ENCODE measurements at places on chromosomes 3 and 15.

DNA sequence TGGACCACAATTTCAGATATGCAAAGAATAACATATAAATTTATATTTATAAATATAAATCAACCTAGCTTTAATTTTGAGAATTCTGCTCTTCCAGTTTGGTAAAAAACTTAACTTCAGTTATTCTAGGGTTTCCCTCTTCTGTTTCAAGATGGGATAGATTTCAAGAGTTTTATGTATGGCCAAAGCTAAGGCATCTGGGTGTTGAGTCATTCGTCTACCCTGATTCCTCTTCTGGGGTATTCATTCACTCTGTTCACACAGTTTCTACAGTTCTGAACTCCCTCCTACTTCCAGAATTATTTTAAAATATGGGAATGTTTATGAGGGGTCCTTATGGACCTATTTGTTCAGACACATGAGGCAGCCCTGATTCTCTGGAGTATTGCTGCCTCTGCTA is 4.2 kb upstream of the FGF7 start:
- DNase-seq = no peak

DNA sequence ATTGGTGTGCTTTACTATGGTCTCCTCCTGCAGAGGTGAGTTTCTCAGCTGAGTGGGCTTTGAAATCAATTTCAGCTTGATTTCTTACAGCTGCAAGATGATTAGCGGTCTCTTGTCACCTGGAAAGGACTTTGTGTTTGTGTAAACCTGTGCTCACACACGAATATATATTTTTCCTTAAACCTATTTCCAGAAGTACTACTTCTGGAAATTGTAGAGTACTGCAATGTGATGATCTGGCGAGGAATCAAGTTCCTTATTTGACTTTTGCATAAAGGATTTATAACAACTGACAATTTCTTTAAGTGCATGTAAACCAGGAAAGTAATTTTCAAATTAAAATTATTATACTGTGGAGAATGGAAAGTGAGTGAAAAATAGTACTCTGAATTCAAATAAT is 2.1 kb downstream of the MCTP2 start:
- no peak for DNase-seq

DNA sequence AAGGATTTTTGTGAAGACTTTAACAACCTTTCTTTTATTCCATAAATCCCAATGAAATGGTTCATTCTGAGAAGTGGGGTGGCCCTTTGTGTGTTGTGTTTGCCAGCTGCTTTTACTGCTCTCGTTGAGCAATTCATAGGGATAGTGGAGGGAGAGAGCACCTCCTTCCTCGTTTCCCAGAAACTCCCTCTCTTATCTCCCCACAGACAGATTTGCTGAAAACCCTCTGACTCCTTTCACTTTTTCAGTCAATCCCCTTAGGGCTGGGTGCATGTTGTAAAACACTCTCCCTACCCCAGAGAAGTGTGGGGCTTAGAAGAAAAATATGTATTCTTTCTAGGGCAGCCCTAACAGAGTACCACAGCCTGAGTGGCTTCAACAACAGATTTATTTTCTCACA is 557.2 kb upstream of the RGMA start:
- no peak for DNase-seq

DNA sequence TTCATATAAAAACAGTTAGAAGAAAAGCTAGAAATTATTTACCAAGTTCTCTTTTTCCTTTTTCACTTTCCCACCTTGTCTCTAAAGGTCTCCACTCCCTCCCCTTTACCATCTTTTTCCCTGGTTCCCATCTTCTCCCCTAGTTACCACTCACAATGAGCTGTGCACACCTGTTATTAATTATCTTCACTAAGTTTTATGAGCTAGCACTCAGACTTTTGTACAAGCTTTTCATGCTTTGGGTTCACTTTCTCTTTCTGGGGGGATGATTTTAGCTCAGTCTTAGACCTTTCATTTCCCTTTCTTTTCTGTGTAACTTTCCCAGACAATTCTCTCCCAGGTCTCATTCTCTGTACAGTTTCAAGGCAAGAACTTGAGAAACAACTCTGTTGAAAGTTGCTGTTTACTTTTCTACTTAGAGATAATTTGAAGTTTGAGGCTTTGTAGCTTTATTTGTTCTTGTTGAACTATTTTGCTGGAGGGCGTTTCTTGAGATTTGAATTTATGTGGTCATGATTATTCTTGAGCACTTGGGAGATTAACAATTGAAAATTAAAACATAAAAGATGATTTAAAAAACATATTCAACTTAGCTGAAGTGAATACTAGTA is 24.0 kb upstream of the AADAC start:
- DNase-seq = no peak

DNA sequence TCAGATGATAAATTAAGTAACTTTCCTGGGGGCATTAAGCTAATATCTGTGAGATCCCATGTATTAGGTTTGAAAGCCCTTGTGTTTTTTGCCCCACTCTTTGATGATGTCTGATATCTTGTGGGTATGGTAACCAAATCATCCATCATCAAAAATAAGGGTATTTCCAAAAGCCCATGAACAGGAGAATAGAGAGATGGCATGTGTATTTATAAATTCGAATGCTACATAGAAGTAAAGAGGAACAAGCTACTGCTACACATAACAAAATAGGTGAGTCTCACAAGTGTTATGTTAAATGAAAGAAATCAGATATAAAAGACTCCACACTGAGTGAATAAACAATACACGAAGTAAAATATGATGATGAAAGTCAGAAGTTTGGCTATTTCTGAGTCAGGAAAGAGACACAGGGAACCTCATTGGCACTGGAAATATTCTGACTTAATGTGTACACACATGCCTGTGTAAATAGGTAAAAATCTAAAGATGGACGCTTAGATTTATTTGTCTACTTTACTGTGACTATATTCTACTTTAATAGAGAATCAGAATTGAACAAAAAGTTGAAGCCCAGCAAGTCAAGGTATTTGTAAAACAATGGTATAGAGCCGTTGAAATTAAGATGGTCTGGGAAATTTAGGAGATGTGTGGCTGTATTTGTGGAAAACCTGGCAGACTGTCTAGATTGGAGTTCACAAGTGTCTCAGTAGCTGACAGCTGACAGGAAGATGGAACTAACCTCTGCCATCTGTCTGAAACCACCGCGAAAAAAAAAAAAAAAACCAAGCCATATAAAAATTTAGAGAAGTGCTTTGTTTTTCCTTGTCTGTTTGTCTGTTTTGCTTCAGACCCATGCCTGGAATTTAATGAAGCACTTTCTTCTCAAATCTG is 111.0 kb upstream of the TGFBR2 start:
- no peak for DNase-seq

GRCh38 chr3:69197455-69197854 is 75.1 kb upstream of the LMOD3 start:
- DNase-seq = no peak

DNA sequence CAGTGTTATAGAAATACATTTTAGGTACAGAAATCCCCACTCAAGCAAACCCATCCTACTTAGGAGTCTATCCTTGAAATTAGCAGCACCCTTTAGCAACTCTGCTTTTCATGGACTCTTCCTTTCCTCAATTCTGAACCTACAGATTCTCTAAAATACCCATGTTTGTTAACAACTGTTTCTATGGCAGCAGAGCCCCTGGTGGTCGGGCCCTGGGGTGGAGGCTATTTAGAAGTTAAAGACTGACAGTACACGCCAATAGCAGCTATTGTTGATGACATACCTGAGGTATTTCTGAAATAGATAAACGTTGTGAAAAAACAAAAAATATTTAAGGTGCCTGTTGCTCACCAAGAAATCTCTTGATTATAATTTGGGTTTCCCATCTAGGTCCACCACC is 23.4 kb upstream of the NRG4 start:
- DNase-seq = no peak

GRCh38 chr3:42101048-42101447 is 9.9 kb downstream of the TRAK1 start:
- DNase-seq = no peak

DNA sequence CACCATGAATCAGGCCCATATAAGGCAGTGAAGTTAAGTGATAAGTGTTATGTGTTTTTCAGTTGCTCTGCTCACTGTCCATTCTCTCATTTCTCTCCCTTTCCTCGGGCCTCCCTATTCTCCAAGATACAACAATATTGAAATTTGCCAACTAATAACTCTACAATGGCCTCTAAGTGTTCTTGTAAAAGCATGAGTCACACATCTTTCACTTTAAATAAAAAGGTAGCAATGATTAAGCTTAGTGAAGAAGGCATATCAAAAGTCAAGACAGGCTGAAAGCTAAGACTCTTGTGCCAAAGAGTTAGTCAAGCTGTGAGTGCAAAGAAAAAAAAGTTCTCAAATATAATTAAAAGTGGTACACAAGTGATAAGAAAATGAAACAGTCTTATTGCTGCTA is 675.4 kb downstream of the OTOL1 start:
- no peak for DNase-seq

DNA sequence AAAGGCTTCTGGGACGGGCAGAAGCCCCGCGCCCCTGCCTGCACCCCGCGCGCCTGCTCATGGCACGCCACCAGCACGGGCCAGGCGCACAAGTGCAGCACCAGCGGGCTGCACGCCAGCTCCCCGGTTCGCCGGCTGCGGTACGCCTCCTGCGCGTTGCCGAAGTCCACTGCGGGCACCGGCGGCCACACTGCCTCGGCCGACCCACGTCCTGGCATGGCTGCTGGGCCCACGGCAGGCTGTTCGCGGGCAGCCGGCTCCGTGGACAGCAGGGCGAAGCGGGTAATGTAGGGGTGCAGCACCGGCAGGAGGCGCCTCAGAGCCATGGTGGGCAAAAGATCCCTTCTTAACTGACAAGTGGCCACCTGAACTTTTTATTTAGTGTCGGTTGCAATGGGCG is 34.8 kb downstream of the MCCC1 start:
- no peak for DNase-seq

DNA sequence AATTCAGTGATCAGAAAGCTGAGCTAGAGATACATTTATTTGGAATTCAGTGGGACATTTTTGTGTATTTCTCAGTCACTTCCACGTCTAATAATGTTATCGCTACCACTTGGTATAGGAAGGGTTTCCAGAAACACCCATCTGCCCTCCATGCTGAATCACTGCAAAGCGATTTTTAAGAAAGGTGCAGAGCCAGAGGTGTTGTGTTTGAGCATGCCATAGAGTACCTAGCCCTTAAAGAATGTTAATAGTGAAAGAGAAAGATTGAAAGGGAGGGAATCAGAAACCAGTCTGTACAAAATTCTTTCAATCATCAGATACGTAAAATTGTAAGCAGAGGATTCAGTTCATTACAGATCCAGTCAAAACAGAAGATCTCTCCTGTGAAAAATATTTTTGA is 80.1 kb upstream of the ARL6 start:
- no peak for DNase-seq

DNA sequence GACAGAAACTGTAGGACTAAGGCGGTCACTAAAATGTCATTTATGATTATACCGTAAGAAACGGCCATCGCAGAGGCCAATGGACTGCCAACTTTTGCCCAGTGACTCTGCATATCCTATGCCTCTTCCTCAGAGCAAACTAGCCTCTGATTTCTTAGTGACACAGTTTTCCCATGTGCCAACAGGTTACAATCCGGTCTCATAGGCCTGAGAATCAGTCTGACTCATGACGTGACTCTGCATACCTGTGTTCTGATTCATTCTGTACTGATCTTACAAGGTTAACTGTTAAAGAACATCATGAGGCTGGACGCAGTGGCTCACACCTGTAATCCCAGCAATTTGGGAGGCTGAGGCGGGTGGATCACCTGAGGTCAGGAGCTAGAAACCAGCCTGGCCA is 17.8 kb downstream of the RUBCN start:
- DNase-seq = no peak
